ENCODE measurements at places on chromosomes 2 and 18.

- no peak for DNase-seq
Observed at GRCh38 chr2:103435010-103435409, 673.2 kb downstream of the TMEM182 start.

- no peak for DNase-seq
Observed at GRCh38 chr18:8811115-8811514, 105.8 kb downstream of the MTCL1 start.

GRCh38 chr2:156512451-156512850 is 76.3 kb downstream of the GPD2 start:
- DNase-seq = no peak

GRCh38 chr2:128380961-128381938 is 62.6 kb upstream of the HS6ST1 start:
- peak; percentile 48 for DNase-seq

DNA sequence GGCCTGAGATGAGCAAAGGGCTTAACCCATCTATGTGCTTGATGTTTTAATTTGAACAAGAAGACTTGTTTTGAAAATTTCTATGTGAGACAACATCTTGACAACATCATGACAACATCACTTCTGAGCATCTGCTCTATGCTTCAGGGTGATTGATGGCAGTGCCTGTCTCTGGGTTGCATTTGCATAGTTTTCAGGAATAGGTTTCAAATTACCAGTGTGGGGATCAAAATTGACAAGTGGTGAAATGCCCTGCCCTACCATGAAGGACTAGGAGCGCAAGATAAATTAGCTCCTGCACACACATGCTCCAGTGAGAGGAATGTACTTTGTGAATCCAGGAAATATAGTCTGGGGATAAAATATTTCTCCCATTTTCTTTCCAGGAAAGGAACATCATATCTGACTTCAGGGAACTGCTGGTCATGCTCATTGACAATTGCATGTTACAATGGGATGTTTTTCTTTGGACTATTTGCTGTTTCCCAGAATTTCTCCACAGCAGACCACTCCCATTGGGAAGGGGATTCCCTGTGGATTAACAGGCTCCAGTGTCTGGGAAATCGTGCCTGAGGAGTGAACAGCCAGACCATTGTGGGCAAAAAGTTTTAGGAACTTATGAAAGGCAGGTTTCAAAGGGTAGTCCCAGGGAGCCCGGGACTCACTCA is 45.3 kb upstream of the IL1R2 start:
- no peak for DNase-seq

DNA sequence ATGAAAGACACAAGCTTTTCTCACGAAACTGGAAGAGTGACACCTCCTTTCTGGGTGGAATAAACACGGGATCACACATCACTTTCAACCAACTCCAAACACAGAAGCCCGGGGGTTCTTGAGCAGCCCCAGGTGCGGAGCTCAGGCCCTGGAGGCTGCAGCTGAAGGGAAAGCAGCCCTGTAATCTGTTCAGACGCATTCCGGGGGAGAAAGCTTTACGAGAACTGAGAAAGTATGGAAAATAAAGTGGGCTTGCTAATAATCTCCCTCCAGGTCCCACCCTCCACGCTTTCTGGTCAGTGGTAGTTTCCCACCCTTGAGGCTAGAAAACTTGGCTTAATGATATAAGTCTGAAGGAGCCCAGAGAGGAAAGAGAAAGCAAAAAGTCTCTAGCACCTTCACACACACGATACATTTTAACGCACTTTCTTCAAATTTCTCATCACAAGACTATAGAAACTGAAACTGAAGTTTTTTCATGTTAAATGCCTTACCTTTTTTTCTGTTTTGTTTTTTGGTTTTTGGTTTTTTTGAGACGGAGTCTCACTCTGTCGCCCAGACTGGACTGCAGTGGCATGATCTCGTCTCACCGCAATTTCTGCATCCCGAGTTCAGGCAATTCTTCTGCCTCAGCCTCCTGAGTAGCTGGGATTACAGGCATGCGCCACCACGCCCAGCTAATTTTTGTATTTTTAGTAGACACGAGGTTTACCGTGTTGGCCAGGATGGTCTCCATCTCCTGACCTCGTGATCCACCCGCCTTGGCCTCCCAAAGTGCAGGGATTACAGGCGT is 141.3 kb downstream of the AFF3 start:
- no peak for DNase-seq

GRCh38 chr2:218644721-218645120 is 14.7 kb downstream of the ZNF142 start:
- DNase-seq = no peak

DNA sequence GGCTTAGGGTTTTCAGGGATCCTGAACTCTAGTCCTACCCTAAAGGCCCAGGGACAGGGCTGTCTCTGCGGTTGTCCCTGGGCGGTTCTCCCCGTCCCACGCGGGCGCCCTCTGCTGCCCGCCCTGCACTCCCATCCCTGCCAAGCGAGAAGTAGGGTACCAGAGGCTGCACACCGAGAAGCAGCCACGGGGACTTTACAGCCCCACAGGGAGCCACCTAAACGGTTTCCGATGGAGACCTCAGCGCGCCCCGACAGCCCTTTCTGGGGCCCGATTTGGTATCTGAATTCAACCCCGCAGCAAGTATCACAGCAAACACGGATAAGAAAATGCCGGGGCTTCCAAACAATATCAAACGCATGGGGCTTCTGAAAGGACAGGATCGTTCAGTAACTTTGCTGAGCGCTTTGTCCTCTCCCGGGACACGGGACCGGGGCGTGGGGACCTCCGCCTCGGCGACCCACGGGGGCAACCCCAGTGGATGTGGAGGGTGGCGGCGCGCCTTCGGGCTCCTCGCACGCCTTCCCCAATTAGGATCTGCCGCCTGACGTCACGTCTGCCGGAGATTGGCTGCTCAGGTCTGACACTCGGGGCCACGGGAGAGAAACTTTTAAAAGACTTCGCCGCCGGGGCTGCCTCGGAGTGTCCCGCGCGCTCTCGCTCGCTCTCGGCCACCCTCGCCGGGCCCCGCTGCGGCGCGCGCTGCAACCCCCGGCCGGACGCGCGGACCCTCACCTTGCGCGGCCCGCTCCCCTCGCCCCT is at the start of gene LTBP1:
LTBP1 (plus strand) TSS at position 640 of the 762 bp plus-strand sequence. CDS start 372 bp downstream, outside the sequence.
- peak; percentile 62 for DNase-seq

- DNase-seq = no peak
Observed at GRCh38 chr2:239181903-239182581, 218.8 kb downstream of the HDAC4 start.

DNA sequence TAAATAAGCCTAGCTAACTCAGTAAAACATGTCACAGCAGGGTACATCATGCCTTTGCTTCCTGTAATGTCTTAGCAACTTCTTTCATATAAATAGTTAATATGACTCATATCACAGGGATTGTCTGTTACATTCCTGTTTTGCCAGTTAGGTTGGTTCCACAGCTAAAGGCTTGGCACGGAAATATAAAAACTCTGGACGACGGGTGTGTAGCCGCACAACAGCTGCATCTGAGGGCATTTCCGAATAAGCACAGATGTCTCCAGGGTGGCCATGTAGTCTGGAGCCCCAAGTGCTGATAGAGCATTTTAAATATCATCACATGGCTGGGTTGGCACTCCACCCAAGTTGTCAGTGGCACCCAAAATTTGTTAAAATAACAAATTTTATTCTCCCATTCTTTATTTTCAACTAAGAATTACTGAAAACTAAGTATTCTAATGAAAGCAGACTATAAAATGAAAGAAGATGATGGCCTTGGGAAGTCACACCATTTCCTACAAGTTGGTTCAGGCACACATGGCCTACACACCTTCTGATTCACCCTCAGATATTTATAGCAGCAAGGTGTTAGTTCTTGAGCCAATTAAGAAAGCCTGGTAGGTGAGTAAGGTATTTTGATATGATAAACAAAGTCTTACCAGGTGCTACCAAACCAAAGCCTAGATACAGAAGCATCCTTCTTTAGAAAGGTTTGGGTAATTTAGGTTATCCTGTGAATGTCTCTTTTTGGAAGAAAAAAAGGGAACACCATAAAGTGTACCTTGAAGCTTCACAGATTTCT is 61.8 kb upstream of the STK17B start:
- DNase-seq = no peak

DNA sequence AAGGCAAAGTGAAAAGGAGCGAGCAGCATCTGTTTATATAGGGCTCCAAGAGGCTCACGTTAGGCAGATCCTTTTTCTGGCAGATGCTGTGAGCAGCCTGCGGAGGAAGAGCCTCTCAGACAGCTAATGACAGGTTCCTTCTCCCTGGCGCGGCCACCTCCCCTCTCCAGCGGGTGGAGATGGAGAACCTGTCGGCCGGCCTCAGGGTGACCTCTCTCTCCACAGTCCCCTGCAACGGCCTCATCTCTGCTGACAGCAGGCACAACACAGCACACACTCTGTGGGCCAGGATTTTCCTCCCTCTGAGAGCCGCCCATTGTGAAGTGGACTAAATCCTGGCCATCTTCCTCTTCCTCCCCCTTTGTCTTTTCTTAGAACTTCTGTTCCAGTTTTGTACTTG is 119.8 kb downstream of the PRKCE start:
- peak; percentile 4 for DNase-seq

DNA sequence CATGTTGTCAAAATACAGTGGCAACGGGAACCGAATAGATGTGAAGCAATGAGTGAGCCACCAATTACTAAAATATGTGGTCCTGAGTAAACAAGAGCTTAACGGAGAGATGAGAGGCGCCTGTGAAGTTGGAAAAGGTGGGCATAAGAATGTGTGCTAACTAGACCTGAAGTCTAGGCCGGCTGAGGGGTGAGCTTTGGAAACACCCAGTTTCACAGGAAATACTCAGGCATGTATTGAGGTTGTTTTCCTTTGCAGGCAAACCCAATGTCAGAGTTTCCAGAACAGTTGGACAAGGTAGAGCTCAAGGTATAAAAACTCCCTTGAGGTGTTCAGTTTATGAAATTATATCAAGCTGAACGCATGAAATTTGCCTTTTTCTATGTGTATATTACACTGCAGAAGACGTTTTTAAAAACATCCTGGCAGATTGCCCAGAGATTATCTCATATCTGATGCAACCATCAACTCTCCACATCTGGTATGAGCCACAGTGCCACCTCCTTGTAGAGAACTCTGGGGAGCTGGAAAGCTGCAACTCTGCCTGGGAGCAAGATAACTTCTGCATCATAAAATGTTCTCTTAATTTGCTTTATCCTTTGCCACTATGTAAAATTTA is 3.9 kb upstream of the WDSUB1 start:
- DNase-seq = no peak

GRCh38 chr18:25516747-25517498 is 165.0 kb upstream of the ZNF521 start:
- no peak for DNase-seq
